ENCODE measurements at places on chromosomes 4 and X.

DNA sequence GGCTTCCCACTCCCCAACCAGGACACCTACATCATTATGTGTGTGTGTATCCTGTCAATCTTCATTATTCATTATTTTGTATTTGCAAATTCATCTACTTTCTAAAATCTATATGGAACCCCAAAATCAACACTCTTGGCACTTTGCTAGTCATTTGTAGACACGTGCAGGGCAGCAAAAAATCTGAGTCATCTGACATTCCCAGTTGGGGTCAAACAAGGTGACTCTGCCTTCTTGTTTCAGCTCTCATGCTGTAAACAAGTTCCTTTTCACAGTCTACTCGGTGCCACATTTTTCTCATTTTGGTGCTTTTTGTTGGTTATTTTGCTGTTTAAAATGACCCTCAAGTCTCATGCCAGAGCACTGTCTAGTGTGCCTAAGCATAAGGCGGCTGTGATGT lies 5.9 kb downstream of the MRFAP1L1 start:
- no peak for DNase-seq

GRCh38 chrX:10576777-10577447 lies 43.5 kb downstream of the MID1 start:
- no peak for DNase-seq

DNA sequence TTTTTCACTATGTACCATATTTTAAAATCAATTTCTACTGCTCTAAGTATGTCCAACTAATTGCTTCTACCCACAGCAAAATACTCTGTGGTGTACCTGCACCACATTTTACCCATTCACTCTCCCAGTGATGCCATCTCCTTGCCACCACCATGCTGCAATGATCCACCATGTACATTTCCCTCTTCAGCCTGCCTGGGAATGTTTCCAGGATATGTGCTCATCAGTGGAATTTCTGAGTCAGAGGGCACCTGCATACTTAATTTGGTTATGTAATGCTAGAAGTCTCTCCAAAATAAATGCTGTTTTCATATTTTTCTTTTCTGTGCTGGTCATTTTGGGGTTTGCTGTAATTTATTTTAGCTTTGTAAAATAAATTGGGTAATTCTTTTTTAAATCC lies 33.2 kb upstream of the OCIAD2 start:
- DNase-seq = peak; percentile 67

- DNase-seq = no peak
These were observed 38.7 kb downstream of the CCSER1 start for GRCh38 chr4:90165883-90166282.
